ENCODE measurements at places on chromosomes 7 and 10.

DNA sequence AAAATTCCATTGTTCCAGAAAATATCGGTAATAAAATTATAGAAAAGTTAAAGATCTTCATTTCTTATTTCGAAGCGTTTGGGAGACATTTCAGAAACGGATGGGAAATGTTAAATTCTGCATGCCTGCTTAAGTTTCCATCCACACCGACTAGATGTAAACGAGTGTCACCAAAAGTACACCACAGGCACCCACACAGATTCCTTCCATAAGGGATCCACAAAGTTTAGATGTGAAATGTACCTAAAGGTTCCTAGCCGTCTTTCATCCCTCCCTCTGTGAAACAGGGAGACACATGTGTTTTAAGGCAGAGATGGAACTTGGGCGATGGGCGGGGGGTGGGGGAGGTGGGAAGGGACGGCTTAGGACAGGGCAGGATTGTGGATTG is 621 bp upstream of the CAV1 start:
- DNase-seq: no peak

GRCh38 chr7:129865925-129866201 is 86.9 kb downstream of the UBE2H start:
- no peak for DNase-seq

DNA sequence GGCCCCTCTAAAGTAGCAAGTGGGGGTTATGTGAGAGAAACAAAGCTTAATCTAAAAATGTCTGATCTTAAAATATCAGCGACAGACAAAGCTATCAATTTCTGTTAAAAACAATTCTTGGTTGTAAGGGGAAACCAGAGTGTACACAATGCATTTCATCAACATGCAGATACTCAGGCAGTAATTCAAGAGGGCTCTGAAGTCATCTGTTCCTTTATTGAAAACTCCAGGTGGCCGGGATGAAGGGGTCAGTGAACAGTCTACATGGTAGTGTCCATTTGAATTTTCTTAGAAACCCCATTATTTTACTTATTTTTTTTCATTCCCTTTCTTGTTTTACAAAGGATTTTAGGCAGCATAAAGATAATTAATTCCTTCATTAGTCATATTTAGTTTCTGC is 36.7 kb upstream of the BTBD16 start:
- no peak for DNase-seq

DNA sequence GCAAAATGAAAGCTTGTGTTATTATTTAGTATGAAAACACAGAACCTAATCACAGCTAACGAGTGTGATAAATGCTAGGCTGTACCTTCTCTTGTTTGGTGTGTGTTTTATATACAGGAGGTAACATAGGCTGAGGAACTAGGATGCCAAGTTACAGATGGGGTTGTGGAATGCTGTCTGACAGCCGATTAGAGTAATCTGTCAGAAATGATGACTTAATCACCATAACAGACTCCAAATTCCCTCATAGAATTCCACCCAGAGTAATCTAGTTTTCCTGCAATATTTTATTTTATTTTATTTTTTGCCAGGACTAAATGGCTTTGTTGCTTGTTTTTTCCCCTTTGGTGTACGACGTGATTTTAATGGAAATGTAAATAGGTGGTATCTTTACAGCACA is 221.2 kb downstream of the CELF2 start:
- DNase-seq: no peak

GRCh38 chr7:155791214-155791737 is 21.0 kb downstream of the SHH start:
- no peak for DNase-seq

Data from SK-MEL-5 (cell line).